ENCODE measurements at places on chromosomes 7 and 10.

DNA sequence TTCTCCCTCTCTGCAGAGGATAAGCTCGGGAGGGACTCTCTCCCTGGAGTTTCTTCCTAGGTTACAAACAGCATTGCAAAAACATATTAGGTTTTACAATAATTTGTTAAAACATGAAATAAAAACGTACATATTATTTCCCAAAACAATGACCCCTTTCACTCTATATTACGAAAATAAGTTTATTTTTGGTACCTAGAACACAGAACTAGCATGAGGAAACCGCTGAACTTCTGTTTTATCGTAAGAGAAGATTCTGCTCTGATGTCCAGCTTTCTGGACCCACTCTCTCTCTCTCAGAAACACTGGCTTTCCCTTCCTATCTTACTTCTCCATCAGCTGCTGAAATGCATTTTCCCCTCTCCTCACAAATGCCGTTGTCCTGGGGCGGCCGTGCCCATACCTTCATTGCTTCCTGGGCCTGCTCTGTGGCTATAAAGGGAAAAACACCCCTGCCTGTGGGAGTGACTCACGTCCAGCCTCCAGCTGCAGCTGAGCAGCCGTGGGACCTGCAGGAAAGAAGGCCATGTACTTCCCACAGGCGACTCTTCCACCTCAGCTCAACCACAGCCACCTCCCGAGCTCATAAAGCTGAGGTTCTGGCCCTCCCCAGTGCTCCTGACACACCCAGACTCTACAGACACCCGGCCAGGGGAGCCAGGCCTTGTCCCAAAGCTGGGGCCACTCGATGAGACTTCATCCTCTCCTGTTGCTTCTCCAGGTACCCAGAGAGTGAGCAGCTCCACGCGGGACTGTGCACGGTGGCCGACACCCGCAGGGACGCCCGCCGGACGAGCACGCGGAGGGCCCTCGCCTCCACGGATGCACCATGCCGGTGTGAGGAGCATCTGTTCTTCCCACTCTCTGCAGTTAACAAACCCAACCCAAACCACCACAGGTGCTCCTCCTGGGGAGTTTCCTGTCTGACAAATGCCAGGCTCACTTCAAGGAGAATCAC lies 3.1 kb downstream of the GPER1 start:
- no peak for DNase-seq

DNA sequence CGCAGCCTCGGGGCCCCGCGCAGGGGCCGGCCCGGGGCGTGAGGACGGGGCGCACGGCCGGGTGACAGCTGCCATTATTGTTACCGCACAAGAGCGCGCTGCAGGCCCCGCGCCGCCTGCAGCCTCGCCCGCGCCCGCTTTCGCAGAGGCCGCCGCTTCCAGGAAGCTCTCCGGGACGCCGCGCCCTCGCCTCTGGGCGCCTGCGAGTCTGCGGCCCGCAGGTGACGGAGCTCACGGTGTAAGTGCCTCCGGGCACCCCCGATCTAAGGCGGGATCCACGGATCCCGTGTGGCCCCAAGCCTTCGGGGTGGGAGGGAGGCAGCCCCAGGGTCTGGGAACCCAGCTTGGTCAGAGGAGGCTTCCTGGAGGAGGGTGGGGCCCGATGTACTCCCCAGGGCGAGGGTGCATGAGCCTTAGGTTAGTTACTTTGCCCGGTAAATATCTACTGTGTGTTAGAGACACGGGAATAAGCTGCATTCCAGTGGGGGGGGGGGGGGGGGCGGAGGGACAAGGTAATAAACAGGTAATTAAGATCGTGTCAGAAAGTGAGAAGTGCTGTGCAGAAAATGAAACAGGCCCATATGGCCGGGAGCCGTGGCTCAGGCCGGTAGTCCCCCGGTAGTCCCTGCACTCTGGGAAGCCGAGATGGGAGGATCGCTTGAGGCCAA lies 638 bp downstream of the IQCE start:
- DNase-seq: no peak

- DNase-seq: no peak
Observed at GRCh38 chr10:20267734-20268133, 451.5 kb downstream of the PLXDC2 start.

- DNase-seq: no peak
Observed at GRCh38 chr7:101614098-101614938, 14.8 kb downstream of the MYL10 start.

DNA sequence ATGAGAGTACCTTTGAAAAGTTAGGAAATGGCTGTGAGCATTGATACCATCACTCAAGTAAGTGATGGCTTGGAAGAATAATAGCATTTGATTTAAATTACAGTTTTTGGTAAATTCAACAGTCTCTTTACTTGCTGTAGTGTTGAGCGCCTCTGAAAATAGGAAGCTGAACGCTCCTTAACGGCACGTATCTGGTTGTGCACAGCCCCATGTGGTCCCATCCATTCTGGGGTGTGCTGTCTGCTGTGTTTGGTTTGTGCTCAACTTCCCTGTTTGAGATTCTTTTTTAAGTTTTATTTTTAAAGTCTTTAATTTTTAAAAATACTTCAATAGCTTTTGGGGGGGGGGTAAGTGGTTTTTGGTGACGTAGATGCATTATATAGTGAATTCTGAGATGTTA lies 51.5 kb downstream of the DNAJB6 start:
- DNase-seq: no peak
